ENCODE measurements at places on chromosomes 11 and 22.

GRCh38 chr22:49785841-49786471 is 41.7 kb downstream of the BRD1 start:
- no peak for DNase-seq

GRCh38 chr11:35545391-35546003 is 20.1 kb upstream of the PAMR1 start:
- DNase-seq, result no peak

GRCh38 chr11:34976496-34977088 is 60.2 kb downstream of the PDHX start:
- DNase-seq, result no peak

DNA sequence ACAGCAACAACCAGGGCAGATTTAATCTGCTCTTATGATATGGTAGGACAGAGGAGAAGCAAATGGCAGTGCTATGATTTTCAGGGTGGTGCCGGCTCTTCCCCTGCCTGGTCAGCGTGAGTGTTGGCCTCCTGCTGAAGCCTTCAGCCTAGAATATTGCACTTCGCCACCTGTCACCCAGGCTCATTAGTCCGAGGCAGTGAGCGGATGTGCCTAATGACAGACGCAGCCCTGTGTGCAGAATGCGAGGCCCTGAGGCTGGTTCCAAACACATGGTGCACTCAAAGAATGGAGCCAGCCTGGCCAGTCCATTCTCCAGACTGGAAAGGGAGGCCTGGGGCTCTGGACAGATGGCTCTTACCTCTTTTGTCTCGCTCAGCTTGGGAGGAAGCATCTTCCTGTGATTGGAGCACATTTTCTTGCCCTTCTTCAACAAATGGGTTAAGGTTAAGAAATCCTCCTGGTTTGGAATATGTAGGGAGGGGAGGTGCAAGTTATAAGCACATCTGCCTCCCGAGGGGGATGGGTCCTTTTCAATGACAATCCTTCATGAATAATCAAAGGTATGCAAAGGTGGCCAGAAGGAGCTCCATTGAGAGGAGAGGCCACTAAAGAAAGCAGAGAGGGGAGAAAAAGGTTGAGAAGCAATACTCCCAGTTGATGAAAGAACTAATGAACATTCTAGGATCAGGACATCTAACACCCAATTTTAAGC is 39.7 kb upstream of the GALNT18 start:
- no peak for DNase-seq

- no peak for DNase-seq
Measured at GRCh38 chr22:41725510-41726110, 26.3 kb downstream of the MEI1 start.

DNA sequence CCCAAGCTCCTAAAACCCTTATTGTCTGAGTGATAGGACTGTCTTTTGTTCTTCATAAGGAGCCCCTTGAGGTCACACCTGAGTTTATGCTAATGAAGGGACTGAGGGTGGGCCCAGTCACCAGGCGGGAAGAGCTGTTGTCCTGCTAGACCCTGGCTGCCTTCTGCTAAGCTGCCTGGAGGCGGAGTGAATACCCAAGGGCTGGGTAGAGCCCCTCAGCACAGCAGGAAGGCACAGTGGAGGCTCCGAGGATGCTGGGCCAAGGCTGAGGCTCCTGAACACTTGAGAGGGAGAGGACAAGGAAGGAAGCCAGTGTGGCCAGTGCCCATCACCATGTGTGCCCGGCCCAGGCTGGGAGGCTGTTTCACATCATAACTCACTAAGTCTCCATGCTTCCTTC is 4.8 kb upstream of the PHF21B start:
- no peak for DNase-seq

GRCh38 chr11:103202048-103202651 is 92.9 kb downstream of the DYNC2H1 start:
- no peak for DNase-seq

GRCh38 chr22:38607680-38608079 is 37.7 kb upstream of the DMC1 start:
- DNase-seq, result no peak

GRCh38 chr11:46330563-46331281 is 16.5 kb upstream of the DGKZ start:
- no peak for DNase-seq

- DNase-seq, result no peak
Measured at GRCh38 chr22:46297151-46297812, 612 bp downstream of the GTSE1 start.

GRCh38 chr11:27926981-27927481 is 180.9 kb downstream of the KIF18A start:
- DNase-seq, result no peak
